ENCODE measurements at places on chromosomes 5 and 9.

GRCh38 chr5:82244854-82245635 lies 33.1 kb downstream of the RPS23 start:
- no peak for DNase-seq

DNA sequence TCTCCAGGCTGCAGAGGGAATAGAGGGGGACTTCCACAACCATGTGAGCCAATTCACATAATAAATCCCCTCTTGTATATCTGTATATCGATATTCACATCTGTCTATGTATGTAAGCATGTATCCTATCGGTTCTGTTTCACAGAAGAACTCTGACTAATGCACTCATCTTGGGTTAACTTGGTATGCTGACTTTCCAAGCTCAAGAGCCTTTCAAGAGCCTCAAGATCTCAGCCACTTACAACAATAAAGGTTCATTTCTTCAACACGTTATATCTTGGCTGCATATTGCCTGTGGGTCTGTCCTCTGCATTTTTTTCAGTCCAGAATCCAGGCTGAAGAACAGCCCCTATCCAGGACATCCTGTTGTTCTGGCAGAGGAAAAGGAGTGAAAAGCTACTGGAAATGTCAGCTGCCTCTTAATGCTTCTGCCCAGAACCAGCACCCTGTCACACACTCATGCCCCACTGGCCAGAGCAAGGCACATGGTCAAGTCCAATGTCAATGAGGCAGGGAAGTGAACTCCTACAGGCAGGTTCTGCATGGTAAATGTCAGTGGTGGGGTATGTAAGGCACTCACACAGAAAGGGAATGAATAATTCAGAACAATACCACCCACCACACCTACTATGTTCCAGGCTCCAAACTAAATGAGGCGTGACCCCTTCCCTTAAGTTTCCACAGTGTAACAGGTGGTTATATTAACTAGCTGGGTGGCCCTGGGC lies 91.6 kb upstream of the ICE1 start:
- DNase-seq: no peak

- DNase-seq: no peak
Observed at GRCh38 chr5:15700373-15700772, 200.4 kb downstream of the FBXL7 start.

DNA sequence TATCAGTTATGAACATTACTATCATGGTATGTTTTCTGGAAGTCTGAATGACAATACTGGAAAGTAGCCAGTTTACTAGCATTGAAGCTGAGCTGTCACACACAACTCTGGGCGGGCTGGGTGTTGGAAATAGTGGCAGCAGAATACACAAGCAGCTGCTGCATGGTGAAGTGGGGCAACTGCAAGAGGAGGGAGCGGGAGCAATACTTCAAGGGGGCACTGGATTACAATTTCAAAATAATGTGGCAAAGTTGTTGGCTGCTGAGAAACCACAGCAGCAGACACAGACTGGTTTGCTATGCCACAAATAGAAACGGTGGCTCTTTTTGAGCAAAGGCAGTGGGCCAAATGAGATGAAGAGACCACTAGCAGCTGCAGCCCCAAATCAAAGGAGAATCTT lies 350.2 kb downstream of the KIAA0825 start:
- DNase-seq: no peak

DNA sequence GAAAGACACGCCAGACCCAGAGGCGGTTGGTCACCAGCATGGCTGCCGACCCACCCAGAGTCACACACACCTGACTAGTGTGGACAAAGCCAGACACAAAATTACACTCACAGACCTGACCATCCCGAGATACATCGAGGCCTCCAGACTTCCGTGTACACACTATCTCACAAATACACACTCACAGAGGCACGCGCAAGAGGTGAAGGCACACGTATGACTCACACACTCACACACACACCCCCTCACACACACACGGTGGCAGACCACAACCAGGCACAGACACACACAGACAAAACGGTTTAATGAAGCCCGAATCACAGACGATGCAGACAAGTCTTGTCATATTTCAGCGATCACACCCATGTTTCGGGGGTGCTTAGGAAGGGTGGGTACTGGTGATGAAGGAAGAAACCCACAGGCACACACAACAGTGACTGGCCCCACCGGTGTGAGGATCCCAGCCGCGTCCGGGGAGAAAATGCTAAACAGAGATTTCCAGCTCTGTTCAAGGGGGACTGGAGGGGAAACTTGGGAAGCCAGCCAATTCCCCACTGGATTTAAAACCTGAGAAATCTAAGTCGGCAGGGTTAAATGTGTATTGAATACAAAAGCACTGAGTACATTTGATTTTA lies 51.3 kb downstream of the CRB2 start:
- DNase-seq: no peak

DNA sequence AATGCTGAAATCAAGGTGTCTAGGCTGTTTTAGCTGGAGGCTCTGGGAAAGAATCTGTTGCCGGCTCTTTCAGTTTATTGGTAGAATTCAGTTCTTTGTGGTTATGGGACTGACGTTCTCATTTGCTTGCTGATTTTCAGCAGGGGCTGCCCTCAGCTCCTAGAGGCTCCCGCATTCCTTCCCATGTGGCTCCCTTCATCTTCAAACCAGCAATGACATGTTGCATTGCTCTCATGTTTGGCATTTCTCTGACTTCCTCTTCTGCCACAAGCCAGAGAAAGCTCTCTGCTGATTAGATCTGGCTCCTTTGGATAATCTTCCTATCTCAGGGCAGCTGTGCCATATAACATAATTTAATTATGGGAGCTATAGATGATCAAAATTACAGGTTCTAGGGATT lies 360.3 kb downstream of the LRRC70 start:
- no peak for DNase-seq

DNA sequence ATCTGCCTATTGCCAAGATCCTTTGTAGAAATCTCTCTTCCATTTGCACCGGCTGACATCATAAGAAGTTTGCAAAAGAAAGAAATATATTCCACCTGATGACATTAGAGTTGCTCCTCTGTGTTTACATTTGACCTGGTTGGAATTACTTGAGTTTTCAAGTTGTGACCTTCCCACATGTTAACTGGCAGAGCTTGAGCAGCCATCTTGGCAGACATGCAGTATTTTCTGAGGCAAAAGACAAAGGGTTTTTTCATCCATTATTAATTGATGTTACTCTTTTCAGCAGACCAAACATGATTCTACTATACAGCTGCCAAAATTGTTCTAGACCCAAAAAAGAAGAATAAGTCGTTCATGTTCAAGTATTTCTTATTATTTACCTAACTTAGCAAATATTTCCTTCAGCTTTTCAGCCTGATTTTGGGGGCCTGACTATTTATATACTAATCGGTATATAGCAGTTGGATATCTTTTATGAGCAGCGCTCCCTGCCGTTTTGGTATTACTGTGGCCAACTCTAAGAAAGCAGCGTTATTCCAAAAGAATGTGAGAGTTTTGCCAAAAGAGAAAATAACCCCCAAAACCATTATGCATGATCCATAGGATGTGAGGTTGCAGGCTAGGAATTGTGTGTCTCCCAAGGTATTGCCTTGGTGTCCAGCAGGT lies 212.9 kb downstream of the PBX3 start:
- DNase-seq: no peak

DNA sequence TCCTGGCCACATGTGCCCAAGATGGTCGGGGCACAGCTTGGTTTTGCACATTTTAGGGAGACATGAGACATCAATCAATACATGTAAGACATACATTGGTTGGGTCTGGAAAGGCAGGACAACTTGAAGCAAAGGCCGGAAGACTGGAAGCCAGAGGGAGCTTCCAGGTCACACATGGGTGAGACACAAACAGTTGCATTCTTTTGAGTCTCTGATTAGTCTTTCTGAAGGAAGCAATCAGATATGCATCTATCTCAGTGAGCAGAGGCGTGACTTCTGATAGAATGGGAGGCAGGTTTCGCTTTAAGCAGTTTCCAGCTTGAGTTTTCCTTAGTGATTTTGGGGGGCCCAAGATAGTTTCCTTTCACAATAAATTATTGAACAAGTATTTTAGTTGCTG lies 172.5 kb downstream of the RASEF start:
- DNase-seq: no peak

DNA sequence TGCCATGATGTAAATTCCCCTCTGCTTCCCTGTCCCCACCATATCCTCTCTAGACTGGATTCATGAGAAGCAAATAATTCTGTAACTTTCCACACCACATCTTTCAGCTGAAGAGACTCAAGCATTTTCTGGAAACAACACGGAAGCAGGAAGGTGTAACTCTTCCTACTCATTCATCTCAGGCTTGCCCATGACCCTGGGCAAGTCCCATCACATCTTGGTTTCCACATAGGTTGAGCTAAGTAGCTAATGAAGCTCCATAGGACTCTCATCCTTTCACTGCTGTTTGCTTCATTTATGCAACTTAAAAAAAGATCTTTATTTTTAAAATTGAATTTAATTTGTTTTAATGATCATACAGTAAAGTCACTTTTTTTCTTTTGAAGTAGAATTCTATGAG lies 32.7 kb upstream of the STARD4 start:
- no peak for DNase-seq

DNA sequence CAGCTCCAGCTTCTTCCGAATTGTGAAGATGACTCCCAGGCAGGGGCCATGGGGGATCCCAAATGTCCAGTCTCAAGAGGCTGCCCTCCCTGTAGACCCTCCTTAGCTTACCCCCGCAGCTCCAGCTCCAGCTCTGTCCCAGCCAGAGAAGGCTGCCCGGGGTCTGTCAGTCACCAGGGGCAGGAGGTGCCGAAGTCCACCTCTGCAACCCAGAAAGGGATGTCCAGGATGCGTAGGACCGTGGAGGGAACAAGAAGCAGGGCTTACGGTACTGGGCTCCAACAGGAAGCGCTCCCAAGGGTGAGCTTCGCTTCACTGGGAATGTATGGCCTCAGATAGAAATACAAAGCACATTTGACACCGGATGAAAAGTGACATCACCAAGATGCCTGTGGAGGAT lies 6.0 kb downstream of the IPPK start:
- no peak for DNase-seq

GRCh38 chr5:56092115-56092514 lies 97.4 kb upstream of the IL6ST start:
- no peak for DNase-seq

- DNase-seq: no peak
Observed at GRCh38 chr9:1948541-1948940, 66.6 kb upstream of the SMARCA2 start.

DNA sequence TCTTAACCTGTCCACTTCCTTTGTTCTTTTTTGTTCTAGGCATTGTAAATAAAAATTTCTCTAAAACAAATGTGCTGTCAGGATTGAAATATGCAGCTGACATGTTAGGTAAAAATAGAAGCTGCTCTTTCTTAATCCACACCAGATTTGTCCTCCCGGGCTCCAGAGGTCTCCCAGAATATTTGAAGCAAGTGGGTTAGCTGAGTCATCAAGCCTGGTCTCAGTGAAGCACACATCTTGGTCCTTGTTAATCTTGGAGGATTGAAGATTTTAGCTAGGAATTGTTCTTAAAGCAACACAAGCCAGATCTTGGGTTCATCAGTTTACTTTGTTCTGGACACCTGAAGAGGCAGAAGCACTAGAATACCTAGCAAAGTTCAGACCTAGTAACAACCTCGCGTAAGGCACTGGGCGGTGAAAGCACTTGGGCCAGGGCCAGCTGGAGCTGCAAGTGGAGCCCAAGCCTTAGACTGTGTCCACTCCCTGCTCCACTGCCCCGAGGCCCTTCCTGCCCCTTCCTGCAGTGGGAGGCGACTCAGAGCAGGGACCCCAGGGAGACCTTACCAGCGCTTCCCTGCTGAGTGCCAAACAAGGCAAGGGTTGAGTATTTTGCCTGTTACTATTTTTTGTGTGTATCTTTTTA lies 36.5 kb downstream of the HABP4 start:
- DNase-seq: peak; percentile 92

DNA sequence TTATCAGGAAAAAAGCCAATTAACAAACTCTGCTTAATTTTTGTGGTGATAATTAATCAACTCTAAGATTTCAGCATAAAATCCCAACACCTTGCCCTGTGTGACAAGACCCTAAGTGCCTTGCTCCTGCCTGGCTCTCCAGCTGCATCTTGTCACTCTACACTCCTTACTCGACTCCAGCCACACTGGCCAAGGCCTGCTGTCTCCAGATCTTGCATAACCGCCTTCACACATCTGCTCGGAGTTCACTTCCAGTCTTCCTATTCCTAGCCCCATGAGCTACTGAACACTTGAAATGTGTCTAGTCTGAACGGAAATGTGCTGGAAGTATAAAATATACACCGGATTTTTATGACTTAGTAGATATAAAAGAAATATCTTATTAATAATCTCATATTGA lies 259.6 kb downstream of the EPB41L4A start:
- DNase-seq: no peak

- no peak for DNase-seq
Observed at GRCh38 chr9:89839449-89839848, 234.6 kb downstream of the GADD45G start.

GRCh38 chr9:20732118-20732517 lies 48.1 kb downstream of the FOCAD start:
- DNase-seq: no peak

DNA sequence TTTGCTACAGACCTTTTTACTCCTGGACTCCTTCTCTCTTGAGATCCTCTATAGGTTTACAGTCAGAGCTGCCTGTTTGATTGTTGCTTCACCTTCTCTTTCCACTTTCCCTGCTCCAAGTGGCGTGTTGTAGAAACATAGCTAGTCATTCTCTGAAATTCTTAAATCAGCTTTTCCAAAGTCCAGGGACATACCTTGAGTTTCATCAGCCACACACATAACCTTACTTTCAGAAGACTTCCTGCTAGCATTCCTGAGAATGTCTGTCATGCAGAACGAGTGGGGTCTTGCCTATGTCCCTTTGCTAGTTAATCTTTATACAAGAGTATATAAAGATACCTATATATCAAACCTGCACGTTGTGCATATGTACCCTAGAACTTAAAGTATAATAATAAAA lies 230.3 kb upstream of the ZNF462 start:
- no peak for DNase-seq

DNA sequence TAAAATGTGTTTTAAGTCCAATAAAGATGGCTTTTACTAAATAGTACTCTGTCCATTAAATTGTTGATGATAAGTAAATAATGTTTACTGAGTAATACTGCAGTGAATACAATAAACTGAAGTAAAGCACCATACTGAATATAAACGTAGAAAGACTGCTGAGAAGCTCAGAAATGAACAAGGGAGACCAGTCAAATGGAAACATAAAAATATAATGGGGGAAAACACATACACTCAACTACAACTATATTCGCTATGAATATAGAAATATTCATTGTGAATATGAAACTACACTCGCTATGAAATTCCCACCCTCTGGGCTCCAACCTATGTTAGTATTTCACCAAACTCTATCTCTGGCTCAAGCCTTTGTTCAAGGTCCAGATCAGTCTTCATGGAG lies 41.9 kb upstream of the UBQLN1 start:
- DNase-seq: no peak

- DNase-seq: no peak
Observed at GRCh38 chr9:7592321-7593316, 207.0 kb downstream of the DMAC1 start.

GRCh38 chr9:93467462-93467861 lies 14.1 kb upstream of the FAM120AOS start:
- DNase-seq: no peak

- DNase-seq: no peak
Observed at GRCh38 chr5:176878906-176879662, 20.1 kb downstream of the HK3 start.
